ENCODE measurements at places on chromosomes 4 and X.
A peak's percentile ranks its signal among the peaks of the same experiment; 100 is the strongest.

DNA sequence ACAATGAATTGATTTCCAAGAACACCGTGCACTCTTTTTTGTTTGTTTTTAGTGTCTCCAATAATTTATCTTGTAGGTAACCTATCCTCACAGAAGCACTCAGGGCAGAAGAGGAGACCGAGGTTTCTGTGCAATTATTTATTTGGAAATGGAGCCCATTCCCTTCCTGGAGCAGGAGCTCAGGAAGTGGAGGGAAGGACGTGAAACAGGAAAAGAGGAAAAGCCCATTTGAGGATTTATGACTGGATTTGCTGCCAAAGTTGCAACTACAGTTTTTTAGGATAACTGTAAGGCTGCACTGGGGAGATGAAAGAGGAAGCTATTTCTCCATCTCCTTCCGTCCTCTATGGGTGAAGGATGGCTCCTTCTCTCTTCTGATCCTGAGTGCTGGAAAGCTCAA is 31.7 kb upstream of the MXRA5 start:
- DNase-seq: no peak
- no peaks in the 10 kb centered on the region for H3K27me3 ChIP-seq
- no peaks in the 10 kb centered on the region for H3K4me1 ChIP-seq
- H3K27ac ChIP-seq: no peak overlapping the region
- H3K4me3 ChIP-seq: no peak overlapping the region

DNA sequence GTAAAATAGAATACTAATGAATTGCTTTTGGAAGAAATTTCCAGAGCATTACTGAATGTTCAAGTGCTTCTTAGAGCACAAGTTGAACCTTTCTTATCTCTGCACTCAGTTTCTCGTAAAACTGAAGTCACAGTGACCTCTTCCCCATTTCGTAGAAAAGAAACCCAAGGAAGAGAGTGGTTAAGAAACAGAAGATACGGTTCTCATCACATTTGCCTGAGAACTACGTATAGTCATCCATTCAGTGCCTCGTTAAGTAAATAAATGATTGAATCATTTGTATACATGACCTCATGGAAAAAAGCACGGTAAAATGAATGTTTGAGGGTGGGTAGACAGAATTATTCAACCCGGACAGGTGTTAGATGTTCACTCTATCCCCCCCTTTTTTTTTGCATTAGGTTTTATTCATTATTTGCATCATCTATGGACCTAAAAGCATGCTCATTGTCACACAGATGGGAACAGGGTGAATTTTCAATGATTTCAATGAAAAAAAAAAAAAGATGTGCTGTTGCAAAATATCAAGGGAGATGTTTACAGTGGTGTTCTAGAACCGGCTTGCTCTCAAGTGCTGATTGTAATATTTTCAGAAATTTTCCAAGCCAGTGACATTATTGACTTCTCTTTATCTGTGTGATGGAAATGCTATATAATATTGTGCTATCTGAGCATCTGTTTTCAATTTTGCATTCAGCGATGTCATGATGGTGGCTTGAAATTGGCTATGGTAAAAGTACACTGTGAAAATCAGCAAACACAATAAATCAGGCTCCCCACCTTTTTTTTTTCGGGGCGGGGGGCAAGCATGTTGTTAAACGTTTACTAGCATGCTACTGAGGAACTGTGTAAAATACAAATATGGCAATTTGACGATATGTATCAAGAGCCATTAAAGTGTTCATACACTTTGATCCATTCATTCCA is 4.3 kb downstream of the RHOH start:
- no peak overlapping the region for H3K27ac ChIP-seq
- no peaks in the 10 kb centered on the region for H3K36me3 ChIP-seq
- no peak overlapping the region for H3K4me3 ChIP-seq
- no peaks in the 10 kb centered on the region for H3K27me3 ChIP-seq
- H3K4me1 ChIP-seq: no peaks in the 10 kb centered on the region

GRCh38 chrX:129445436-129445835 is 77.9 kb downstream of the SMARCA1 start:
- no peak overlapping the region for H3K27ac ChIP-seq
- no peaks in the 10 kb centered on the region for H3K36me3 ChIP-seq
- H3K27me3 ChIP-seq: no peaks in the 10 kb centered on the region
- H3K4me1 ChIP-seq: no peaks in the 10 kb centered on the region

GRCh38 chrX:47862680-47863079 is 26.0 kb downstream of the ZNF81 start:
- H3K4me3 ChIP-seq: no peak overlapping the region
- H3K27ac ChIP-seq: no peak overlapping the region
- DNase-seq: no peak
- H3K36me3 ChIP-seq: no peaks in the 10 kb centered on the region
- H3K27me3 ChIP-seq: no peaks in the 10 kb centered on the region

DNA sequence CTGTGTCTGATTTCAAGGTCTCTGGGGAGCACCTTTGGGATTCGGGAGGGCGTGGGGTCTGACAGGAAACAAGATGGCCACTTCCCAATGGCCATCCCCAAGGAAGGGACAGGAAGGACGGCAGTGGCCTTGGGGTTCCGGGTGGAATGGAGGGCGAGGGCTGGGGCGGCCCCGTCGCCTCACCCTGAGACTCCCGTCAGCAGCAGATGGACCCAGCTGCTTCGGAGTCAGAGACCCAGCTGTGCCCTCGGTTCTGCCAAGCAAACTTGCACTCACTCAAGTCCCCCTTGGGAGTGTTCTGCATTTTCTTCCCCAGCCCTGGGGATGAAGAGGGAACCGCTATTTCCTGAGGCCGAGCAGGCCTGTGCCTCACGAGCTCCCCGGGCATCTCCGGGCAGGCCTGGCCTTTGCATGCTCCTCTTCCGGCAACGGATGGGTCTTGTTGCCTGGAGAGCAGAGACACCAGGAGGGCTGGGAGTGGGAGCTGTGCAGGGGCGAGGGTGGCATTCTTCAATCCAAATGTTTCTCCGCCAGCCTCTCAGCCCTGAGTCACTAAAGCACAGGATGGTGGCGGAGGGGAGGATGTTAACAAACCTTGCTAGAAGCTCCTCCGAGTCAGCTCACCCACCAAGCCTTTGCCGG is 6.8 kb upstream of the DUSP9 start:
- DNase-seq: peak; percentile 21
- H3K4me3 ChIP-seq: no peak overlapping the region
- no peak overlapping the region for H3K27ac ChIP-seq
- no peaks in the 10 kb centered on the region for H3K4me1 ChIP-seq
- no peaks in the 10 kb centered on the region for H3K36me3 ChIP-seq
- peaks cover 18% of the 10 kb centered on the region for H3K27me3 ChIP-seq

- H3K36me3 ChIP-seq: no peaks in the 10 kb centered on the region
- peaks cover 5% of the 10 kb centered on the region for H3K4me1 ChIP-seq
- H3K4me3 ChIP-seq: no peak overlapping the region
- H3K27ac ChIP-seq: no peak overlapping the region
- no peaks in the 10 kb centered on the region for H3K27me3 ChIP-seq
- no peak for DNase-seq
Measured at GRCh38 chr4:185833055-185833598, 21.1 kb upstream of the SORBS2 start.

DNA sequence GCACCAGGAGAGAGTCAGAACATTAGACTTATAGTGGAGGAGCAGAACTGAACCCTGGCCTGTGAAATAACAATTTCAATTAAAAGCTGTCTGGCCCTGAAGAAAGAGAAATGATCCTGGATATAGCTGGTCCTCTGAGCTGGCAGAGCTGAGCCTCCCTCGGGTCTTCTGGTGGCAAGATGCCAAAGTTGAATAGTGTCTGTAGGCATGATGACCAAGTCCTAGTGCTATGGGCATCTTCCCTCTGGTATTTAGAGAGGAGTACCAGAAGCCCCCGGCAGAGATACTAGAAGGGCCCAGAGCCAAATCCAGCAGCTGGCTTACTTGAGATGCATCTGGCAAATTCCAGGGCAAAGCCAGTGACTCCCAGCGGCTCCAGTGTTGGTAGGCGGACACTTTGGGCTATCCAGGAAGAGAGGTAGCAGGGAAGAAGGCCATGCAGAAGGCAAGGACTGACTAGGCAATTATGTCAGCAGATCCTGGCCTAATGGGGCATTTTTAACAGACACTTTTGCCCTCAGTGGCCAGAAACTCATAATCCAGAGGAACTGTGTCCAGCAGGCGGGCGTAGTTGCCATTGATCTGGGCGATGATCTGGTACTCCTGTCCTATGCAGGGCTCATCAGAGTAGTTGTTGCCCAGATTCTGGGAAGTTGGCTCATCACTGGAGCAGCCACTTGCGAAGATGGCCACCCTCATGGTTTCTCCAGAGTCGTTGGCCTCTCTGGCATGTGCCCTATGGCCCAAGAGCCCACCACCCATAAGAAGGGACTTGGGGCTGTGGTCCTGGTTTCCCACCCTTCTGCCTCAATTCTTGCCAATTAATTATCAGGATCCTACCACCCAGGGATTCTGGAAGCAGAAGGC is 17.9 kb downstream of the VSIG4 start:
- H3K4me1 ChIP-seq: no peaks in the 10 kb centered on the region
- H3K27ac ChIP-seq: no peak overlapping the region
- no peaks in the 10 kb centered on the region for H3K36me3 ChIP-seq
- H3K27me3 ChIP-seq: no peaks in the 10 kb centered on the region
- no peak overlapping the region for H3K4me3 ChIP-seq
- DNase-seq: no peak

DNA sequence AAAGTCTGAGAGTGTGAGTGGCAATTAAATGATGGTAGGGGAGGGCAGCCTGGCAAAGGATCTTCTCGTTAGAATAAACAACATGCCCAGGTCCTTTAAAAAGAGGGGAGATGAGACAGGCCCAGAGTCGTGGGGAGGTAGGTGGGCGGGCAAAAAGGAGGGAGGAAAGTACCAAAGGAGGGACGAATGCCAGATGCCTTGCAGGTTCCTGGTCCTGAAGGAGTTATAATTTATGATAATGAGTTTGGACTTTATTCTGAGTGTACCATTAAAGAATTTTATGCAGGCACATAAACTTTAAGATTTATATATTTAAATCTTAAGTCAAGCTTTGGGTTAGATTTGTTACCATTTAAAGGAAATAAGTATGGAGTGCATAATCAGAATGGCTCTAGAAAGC is 62.3 kb upstream of the SMARCA5 start:
- no peak overlapping the region for H3K27ac ChIP-seq
- H3K36me3 ChIP-seq: no peaks in the 10 kb centered on the region
- no peak for DNase-seq
- no peaks in the 10 kb centered on the region for H3K4me1 ChIP-seq

GRCh38 chr4:17876943-17877342 is 66.2 kb downstream of the NCAPG start:
- H3K4me1 ChIP-seq: no peaks in the 10 kb centered on the region
- no peak overlapping the region for H3K27ac ChIP-seq
- H3K36me3 ChIP-seq: 0 out of 2 replicates have a peak, but pooled peaks cover 3% of the 10 kb centered on the region
- H3K4me3 ChIP-seq: no peak overlapping the region
- no peak for DNase-seq
